ENCODE measurements at places on chromosomes 1 and 21. TPM values are rescaled to one million over a fixed set of nuclear protein-coding genes. Genes with fewer than 3 reads are reported as not detected.
A peak's percentile ranks its signal among the peaks of the same experiment; 100 is the strongest.

DNA sequence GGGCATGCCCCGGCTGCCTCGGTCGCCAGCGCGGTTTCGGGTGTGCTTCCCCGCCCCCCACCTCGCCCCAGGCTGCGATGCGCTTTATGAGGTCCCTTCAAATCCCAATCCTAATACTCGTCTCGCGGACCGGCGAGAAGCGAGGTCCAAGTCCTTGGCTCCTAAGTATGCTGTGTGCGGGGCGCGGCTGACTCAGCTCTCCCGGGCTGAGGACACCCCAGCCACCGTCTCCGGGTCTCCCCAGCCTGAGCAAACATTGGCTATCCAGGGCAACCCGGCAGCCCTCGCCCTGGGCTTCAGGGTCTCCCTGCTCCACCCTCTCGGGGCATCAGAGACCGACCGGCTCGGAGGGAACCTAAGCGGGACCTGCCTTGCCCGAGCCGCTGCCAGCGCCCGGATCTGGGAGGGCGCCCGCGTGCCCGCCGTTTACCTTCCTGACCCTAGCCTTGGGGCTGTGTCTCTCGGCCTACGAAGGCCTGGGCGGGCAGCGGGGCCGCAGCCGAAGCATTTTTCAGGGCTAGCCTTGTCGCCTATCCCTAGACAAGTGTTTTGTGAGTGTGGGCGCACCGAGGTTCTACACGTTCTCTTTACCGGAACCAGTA is 1.2 kb downstream of the ITPKB start:
- DNase-seq: peak; percentile 45

DNA sequence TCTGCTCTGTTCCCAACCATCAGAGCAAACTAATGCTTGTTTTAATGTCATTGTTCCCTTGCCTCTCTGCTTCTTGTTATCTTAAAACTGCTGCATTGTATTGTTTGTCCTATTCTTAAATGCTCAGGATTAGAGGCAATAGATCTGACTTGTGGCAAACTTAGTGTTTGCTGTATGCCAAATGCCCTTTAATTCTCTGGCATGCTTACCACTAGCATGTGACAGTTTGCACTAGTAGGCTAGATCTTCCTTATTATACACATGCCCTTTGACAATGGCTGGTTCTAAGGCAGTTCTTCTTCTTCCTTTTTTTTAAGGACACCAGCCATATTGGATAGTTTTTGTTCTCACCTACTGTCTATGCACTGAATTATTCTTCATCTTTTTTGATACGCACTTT is 30.1 kb downstream of the PALMD start:
- no peak for DNase-seq

- no peak for DNase-seq
Observed at GRCh38 chr1:83641796-83642443, 357.0 kb downstream of the TTLL7 start.

DNA sequence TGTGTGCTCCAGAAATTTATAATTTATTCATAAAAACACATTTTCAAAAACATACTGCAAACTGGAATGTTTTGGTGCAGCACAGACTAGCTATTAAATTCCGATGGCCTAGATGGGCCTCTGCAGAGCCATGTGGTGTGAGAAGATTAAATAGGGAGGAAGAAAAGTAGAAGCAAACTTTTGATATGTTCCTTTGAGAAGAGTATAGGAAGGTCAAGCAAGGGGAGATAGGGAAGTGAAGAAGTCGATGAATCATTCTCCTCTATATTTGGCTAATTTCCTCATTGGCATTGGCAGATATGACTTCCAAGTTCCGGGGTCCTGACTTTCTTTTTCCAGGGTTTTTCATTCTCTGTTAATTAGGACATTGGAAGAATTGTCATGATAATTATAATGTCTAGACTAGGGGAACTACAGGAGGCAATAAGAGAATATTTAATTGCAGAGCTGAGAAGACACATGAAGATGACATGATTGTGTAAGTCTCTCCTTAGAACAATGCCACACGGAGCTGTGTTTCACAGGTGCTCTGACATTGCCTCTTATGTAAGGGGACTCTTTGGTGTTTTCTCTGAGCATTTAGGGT is 19.3 kb upstream of the ZNF326 start:
- no peak for DNase-seq

DNA sequence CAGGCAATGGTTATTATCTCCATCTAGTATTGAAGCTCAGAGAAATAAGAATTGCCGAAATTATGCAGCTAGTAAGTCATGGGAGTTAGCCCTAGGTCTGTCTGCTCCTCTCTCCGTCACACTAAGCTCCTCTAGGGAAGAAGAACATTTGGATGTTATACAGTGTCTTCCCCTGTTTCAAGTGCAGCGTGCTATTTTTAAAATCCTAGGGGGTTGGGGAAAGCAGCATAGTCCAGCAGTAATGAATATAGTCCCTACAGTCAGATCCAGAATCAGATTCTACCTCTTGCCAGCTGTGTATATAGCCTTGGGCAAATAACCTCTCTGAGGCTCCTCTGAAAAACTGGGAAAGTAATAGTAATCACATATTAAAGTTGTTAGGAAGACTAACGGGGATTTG is 44.5 kb upstream of the OSBPL9 start:
- no peak for DNase-seq

- DNase-seq: no peak
Observed at GRCh38 chr1:214155987-214156625, 124.9 kb upstream of the SMYD2 start.

DNA sequence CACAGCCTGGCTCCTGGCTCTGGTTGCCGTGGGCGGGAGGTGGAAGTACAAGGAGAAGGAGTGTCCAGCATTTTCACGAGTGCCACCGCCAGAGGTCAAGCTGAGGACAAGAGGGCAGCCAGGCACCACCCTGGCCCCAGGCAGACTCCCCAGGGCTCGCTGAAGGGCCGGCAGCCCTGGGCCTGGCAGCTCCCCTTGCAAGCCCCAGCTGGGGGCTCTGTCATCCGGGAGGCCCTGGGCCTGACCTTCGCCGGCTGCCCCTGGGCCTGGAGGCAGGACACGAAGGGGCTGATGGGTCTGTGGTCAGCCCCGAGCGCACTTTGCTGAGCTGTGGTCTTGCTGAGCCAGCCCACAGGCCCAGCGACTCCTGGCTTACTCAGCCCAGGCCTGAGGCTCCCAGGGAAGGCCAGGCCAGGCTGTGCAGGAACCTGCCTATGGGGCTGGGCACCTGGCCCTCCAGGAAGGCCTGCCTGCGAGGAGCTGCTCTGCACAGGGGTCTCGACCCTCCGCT is 74.8 kb downstream of the MORN1 start:
- no peak for DNase-seq

DNA sequence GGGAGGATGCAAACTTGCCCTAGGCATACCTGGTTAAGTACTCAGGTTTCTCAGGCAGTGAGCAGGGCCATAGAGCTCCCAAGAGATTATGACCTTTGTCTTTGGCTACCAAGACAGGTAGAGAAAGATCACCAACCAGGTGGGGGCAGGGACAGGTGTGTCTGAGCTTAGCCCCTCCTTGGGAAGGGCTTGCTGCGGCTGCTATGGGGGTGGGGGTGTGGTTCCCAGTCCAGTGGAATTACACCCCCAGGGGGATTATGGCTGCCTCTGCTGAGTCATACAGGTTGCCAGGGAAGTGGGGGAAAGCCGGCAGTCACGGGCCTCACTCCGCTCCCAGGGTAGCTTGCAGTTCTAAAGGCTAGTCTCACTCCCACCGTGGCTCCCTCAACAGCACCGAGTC is 65.2 kb upstream of the FAM163A start:
- no peak for DNase-seq

- no peak for DNase-seq
Observed at GRCh38 chr1:14679027-14679688, 80.7 kb downstream of the KAZN start.

BTBD19 gene
- total RNA-seq: 7.3 TPM

- no peak for DNase-seq
Observed at GRCh38 chr1:150798525-150798924, 9.5 kb downstream of the CTSK start.

DNA sequence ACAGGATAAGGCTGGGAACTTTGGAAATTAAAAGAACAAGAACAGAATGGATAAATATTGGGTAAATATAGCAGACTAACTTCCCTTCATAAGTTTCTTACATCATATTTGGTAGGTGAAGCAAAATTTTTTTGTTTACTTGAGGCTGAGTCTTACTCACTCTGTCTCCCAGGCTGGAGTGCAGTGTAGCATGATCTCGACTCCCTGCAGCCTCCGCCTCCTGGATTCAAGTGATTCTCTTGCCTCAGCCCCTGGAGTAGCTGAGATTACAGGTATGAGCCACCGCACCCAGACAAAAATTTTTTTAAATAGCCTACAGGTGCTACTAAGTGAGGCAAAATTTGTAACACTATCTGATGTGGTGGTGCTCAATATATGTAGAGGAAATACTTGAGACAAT is 50.7 kb downstream of the TM2D1 start:
- DNase-seq: no peak

KCNE2 gene
- total RNA-seq: not detected

DNA sequence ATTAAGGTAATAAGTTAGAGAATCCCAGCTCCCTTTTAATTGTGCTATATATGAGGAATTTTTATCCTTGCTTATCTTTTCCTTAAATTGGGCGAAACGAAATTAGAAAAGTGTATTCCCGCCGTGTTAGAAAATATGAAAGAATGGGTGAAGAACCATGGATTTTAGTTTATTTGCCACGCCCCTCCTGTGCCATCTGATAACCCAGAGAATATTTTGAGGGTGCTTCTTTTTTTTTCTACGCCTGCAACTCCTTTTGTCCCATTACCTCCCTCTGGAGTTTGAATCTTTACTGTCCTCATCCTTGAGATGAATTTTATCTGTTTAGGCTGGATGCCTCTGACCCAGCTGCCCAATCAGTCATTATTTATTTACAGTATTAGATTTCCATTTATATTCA is 1.6 kb downstream of the TLCD4 start:
- no peak for DNase-seq

DNA sequence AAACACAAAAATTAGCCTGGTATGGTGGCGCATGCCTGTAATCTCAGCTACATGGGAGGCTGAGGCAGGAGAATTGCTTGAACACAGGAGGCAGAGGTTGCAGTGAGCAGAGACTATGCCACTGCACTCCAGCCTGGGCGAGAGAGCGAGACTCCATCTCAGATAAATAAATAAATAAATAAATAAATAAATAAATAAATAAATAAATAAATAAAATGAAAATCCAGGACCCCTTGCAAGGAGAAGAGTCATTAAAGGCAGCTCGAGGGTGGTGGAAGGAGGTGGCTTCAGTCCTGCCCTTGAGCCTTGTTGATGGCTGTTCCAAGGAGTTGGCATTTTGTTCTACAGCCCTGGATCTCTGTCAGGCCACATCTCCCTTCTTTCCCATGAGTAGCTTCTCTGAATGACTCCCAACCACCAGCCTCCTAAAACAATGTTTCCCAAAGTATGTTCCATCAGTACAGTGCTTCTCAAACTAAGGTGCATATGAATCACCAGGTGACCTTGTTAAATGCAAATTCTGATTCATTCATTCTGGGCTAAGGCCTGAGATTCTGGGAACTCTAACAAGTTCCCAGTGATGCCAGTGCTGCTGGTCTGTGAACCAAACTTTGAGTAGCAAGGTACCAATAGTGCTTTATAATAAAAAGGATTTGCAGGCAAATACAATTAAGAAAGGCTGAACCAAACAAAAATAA is 99.0 kb downstream of the KCNN3 start:
- DNase-seq: no peak

DNA sequence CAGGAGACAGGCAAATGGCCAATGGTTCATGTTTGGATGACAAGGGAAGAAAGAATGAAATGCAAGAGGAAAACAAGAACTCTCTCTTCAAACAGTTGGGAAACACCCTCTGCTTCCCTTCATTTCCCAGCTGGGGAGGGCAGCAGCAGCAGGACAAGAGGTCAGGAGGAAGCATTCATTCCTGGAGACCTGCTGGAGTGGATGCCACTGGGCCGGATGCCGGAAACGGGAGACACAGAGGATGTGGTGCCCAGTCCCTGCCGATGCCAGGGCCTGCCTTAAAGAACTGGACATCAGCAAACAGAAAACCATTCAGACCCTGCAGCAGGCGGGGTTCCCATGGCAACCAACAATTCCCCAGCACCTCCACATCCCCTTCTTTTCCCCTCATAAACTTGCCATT is 102.3 kb upstream of the ZNF648 start:
- no peak for DNase-seq

SYCP1 gene
- not detected for total RNA-seq
